ENCODE measurements at places on chromosomes 3 and 15.

DNA sequence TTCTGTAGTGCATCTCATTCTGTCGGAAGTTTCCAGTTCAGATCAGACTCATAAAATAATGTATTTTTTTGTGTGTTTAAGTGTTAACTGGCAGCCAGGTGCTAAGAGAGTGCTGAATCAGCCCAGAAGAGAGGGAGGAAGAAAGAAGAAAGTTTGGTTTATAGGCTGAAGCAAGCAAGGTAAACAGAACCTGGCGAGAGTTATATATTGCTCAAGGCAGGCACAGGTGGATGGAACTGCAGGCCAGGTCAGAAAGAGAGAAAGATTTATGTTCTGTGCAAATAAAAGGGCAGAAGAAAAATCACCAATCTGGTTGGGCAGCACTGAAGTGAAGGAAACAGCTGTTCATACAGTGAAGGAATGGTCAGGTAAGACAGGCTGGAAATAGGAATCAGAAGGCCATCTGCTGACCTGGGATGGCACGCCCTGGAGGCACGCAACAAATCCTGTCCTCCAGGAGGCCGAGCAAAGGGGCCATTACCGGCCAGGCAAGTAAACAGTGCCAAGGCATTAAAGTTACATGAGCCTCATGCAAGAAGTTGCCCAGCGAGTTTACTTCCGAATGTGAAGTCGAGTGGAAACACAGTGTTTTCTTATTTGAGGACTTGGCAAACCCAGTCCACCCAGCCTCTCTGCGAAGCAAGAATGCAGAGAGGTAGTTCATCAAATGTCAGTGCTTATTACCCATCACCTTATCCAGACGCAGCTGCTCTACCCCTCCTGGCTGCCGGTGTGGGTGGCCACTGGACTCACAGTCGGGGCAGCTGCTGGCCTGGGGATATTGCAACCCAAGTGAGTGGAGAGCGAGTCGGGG, 309.8 kb downstream of the VPS13C start:
- no peak for DNase-seq

DNA sequence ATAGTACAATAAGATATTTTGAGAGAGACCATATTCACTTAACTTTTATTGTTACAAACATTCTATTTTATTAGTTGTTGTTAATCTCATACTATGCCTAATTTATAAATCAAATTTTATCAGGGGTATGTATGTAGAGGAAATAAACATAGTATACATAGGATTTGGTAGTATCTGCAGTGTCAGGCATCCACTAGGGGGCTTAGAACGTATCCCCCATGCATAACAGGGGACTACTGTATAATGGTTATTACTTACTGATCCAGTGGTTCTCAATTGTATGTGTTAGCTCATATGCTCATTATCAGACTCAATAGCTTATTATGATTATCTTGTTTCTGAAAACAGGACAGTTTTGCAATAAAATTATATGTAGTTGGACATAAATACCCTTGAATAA, 27.6 kb downstream of the CMC1 start:
- no peak for DNase-seq

- DNase-seq = peak; percentile 32
Observed at GRCh38 chr15:63372018-63372705, 9.5 kb downstream of the CA12 start.

- no peak for DNase-seq
Observed at GRCh38 chr3:28743831-28744230, 395.2 kb upstream of the AZI2 start.

DNA sequence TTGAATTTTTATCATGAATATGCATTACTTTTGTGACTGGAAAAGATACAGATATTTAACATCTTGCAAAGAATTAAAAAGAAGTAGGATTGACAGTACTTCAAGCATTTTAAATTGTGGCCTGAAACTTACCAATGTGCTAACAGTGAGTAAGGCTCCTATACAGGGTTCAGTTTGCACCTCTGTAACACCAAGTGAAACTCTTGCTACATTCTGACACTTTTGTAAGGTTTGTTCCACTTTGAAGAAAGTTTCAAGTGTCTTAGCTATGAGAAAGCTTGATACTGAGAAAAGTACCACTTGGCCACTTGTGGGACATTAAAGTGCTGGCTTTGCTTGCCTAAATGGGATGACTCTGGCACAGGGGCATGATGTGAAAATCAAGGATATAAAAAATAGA, 289.2 kb downstream of the CTNNB1 start:
- no peak for DNase-seq

GRCh38 chr3:84547971-84548970, 410.5 kb upstream of the CADM2 start:
- DNase-seq = peak; percentile 3

DNA sequence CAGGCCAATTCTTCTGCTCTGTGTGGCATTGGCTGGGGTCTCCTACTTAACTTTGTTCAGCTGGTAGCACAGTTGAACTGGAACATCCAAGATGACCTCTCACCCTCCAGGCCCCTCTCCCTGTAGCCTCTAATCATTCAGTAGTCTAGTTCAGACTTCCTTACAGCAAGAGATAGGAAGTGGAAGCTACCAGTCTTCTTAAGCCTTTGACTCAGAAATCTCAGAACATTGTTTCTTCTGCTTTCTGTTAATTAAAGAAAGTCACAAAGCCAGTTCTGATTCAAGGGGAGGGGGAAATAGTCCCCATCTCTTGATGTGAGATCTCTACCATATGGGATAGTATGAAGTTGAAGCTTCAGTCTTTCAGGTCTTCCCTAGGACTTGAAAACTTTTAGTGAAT, 18.8 kb upstream of the SACM1L start:
- DNase-seq = no peak

- DNase-seq = no peak
Observed at GRCh38 chr15:77518458-77518857, 97.8 kb downstream of the HMG20A start.

DNA sequence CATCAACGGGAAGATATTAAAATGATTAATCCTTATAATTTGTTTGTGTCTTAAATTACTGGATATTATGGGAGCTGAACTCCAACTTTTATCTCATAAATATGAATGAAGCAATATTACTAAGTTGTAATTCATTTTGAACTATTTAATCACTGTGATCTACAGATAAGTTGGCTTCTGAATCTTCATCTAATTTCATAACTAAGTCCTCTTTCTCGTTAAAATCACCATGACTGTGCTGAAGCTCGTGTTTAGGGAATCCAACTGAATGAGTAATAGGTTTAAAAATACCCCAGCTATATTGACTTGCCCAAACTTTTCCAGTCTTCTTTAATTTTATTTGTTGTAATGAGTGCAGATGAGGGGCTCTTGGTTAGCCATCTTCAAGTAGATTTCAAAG, 14.1 kb downstream of the MDFIC2 start:
- DNase-seq = no peak

DNA sequence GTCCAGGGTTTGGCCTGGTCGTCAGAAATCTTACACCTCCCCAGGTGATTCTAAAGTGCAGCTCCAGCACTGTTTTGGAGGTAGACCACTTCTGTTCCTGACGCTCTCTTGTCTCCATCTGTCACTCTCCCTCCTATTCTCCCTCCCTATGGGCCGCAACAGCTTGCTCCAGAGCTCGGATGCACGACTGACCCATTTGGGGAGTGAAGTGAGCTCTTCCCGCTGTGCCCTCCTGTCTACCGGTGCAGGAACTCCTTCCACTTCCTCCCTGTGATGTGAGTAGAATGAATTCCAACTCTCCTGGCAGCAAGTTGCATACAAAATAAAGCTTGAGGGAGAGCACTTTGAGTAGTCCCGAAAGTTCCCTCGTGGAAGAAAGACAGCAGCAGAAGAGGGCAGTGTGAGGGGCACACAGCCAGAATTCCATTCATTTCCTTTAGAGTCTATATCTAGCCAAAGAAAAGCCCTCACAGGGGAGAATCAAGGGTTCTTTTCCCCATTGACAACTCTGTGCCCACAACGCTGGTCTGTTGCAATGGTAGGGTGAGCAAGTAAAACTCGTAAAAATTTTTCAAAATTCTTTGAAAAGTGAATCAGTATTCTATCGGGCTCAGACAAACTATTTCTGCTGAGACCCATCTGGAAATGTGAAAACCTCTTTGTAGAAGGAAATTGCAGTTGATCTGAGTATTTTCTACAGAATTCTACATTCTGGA, 39.9 kb upstream of the BDH1 start:
- DNase-seq = peak; percentile 12
